ENCODE measurements at places on chromosomes 7 and 10.

- DNase-seq: no peak
These were observed 65.0 kb upstream of the FGFR2 start for GRCh38 chr10:121662945-121663917.

- DNase-seq: peak; percentile 3
These were observed 1.5 kb downstream of the FRAT1 start for GRCh38 chr10:97320480-97321031.

- no peak for DNase-seq
These were observed 1.9 kb downstream of the MIOS start for GRCh38 chr7:7568553-7568952.

- DNase-seq: no peak
These were observed 1018.2 kb upstream of the KCND2 start for GRCh38 chr7:119254742-119255141.

DNA sequence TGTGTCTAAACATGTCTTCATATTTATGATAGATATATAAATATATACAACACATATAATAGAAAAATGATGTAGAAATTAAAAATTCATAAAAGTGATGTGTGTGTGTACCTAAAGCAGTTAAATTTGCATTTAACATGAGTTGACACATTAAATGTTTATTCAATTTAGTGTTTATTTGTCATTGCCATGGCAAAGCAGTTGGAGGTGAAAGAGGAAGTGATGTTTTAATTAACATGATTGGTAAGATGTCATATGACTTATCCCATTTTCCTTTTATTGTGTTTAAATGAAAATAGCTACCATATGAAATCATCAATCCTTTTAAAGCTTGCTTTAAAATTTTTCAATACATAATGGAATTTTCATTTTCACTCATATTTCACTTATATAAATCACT lies 452.6 kb downstream of the SUGCT start:
- no peak for DNase-seq

- DNase-seq: no peak
These were observed 50.2 kb downstream of the DOCK1 start for GRCh38 chr10:126955396-126955795.

GRCh38 chr10:75127471-75127870 lies 16.0 kb downstream of the SAMD8 start:
- no peak for DNase-seq

DNA sequence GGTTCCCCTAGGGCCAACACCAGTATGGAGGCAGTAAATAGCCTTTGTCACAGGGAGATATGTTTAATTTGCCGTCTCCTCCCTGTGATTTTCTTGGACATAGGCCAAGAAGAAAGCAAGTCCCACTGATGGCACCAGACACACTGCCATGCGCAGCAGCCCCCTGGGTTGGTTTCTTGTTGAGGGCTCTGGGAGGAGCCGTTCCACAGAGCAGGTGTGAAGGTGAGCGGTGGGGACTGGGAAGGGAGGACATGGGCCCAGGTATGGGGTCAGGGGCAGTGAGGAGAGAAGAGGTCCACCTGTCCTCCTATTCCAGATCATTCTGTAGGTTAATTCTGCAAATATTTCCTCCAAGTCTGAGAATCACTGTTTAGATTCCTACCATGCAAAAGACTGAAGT lies 376.1 kb downstream of the PLXNA4 start:
- no peak for DNase-seq

Measured in CD4-positive, alpha-beta T cell treated with Interferon alpha-2 for 1 hour (primary cell).